ENCODE measurements at places on chromosomes 4 and X.

- no peak for DNase-seq
Measured at GRCh38 chrX:118156254-118156952, 39.8 kb upstream of the KLHL13 start.

DNA sequence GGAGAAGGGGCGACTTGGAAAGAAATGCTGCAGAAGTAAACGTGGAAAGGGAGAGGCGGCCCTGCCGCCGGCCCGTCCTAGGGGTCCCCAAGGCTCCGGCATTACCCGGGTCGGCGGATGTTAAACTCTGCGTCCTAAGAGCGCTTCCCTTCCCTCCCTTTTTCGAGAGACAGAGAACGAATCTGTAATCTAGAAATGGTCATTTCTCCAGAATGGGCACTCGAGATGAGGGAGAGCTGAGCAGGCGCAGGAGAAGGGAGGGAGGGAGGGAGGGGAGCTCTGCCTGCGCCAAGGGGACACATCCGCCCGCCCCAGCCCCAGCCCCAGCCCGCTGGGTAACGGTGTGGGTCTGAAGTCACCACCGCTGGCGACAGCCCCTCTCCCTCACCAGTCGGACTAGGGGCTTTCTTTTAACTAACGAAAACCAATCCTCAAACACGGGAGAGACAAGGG is 1.7 kb downstream of the HCFC1 start:
- no peak for DNase-seq

DNA sequence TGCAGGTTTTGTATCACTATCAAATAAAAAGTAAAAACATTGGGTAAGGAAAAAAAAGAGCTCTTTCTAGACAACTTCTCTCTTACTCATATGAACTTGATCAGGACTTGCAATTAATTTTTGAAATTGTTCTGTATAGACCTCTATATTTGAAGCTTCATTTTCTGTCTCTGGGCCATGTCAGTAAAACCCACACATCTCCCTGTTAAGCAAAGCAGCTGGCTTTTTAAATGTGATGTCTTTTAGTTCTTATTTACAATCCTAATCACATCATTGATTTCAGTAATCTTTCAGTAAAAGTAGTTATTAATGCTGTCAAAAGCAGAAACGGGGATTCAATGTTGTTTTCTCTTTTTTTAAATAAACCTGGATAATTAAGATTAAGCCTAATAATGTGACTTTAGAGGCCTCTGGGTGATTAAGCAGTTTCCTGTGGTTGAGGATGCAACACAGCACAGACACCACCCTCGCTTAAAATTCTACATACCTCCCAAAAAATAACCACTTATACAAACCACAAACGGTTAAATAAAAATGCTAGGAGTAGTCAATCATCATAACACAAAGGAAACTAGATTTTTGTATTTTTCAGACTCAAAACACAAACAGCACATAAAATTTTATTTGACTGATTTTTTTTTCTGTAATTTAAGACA is 5.2 kb upstream of the PCDH10 start:
- DNase-seq: no peak

DNA sequence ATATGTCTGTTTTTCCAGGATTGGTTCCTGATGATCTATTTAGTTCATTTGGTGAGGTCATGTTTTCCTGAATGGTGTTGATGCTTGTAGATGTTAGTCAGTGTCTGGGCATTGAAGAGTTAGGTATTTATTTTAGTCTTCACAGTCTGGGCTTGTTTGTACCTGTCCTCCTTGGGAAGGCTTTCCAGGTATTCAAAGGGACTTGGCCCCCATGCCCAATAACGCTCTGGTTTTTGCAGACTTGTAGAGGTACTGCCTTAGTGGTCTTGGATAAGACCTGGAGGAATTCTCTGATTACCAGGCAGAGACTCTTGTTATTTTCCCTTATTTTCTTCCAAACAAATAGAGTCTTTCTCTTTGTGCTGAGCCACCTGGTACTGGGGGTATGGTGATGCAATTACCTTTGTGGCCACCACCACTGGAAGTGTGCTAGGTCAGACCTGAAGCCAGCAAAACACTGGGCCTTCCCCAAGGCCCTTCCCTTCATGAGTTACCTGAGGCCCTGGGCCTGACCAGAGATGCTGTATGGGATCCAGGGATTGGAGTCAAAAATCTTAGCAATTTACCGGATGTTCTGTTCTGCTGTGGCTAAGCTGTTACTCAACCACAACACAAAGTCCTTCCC is 63.3 kb upstream of the RXFP1 start:
- no peak for DNase-seq

- no peak for DNase-seq
Measured at GRCh38 chr4:42464550-42465094, 67.3 kb downstream of the SHISA3 start.

GRCh38 chr4:1404573-1405253 is 1.5 kb downstream of the NKX1-1 start:
- no peak for DNase-seq

DNA sequence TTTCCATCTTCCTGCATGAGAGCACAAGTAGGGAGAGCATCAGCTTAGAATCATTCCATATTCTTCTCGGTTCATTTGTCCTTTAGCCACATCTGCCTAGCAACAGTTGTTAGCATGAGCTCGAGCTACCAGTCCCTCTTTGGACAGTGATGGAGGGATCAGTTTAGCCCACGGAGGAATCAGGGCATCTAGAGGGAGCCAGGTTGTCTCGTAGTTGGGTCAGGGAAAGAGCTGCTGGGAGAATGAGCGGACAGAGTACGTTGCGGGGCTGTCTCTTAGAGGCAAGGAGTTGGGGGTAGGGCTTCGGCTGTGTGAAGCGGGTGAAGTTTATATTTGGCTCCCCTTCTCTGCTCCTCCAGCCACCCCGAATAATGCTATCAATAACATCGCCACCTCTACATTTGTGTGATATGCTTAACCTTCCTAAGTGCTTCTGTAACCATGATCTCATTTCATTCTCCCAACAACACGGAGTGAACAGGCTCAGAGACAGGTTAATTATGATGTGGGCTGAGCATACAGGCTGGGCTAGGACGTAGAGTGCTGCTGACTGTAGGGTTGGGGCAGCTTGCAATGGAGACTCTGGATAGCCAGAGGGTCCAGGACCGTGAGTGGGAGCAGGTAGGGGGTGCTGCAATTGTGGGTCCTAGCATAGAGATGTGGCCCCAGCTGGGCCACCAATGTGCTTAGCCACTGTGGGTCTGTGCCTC is 72.6 kb downstream of the FRMPD3 start:
- no peak for DNase-seq

GRCh38 chrX:120244395-120244734 is 6.2 kb upstream of the ZBTB33 start:
- no peak for DNase-seq

DNA sequence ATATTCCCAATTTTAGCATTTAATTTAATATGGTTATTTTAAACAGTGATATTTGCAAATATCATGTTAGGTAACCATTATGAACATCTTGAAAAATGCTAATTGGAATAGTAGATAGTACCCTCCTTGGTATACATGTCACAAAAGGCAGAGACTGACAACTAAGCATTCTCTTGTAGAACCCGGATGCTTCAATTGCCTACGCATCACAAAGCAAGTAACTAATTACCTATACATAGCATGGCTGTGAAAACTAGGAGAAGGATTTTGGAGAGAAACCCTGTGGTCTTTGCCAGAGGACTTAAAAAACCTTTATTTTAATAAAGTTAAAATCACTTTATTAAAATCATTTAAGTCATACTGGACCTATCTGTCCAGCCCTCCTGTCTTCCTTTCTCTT is 764.1 kb upstream of the TENM3 start:
- no peak for DNase-seq

DNA sequence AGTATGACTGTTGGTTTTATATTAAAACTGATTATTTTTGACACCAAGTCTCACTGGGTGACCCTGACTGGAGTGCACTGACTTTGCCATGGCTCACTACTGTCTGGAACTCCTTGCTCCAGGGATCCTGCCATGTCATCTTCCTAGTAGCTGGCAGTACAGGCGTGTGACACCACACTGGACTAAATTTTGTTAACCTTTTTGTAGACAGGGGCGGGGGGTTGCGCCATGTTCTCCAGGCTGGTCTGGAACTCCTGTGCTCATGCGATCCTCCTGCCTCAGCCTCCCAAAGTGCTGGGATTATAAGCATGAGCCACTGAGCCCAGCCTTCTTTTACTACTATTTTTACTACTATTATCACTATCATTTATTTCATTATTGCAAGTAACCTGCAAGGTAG is 8.9 kb downstream of the XAGE1A start:
- no peak for DNase-seq

DNA sequence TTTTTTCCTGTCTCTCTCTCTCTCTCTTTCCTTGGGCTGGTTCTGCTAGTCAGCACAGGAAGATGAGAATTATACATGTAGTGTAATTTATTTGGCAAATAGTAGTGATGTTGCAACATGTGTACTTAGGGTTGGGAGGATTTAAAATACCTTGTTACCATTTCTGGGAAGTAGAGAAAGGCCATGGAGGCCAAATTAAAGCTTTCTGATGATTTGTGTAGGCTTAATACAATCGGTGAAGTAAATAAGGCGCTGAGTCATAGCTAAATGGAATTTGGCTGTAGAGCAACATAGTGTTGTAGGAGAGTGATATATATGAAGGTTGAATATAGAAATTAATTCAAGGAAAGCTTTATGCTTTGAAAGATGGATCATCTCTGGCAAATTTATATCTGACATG is 295.3 kb downstream of the GRID2 start:
- no peak for DNase-seq

GRCh38 chrX:54223581-54223980 is 40.5 kb upstream of the FAM120C start:
- DNase-seq: no peak

- DNase-seq: no peak
Measured at GRCh38 chrX:2652106-2652505, 39.0 kb upstream of the CD99 start.

DNA sequence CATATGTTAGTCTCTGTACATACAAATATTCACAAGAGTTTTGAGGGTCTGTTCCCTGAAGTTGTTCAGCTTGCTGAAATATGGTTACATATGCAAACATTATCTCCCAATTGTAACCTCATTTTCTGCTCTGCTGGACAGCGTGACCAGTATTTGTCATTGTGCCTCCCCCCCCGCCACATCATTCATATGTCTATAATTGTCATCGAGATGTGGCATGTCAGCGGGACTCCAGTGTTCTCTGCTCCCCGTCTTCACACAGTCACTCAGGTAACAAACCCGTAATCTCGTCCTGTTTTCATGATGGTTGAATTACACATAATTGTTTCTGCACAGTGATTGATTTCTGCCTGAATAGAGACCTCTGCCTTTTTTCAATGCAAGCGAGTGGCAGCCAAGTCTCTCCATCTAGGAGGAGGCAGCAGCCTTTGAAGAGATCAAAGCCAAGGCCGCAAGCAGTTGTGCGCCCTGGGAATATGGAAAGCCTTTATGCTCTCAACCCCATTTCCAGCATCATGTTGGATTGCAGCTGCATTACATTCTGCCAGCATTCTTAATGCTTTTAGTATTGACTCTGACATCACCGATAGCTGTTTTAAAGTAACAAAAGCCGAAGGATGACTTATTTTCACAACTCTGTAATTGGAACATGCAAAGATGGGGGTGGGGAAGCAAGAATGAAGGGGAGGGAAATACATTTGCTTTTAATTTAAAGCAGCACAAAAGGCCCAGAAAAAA is 27.4 kb downstream of the LEF1 start:
- no peak for DNase-seq

- DNase-seq: no peak
Measured at GRCh38 chr4:125368146-125368545, 53.4 kb downstream of the FAT4 start.

DNA sequence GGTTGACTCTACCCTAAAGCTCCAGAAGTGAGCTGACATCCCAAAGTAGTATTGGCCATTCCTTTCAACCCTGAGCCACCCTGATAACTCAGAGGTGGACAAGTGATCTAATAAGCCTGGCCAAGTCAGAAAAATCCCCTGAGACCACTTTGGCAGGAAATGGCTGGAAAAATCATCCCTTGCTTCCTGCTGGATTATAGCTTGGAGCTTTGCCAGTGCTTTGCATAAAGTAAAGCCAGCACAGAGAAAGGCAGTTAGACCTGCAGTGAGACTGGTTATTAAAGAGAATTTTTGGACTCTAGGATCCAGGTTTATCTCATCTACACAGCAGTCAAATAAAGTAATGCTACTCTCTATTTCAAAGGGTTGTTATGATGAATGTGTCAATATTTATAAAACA is 6.4 kb downstream of the CXCL3 start:
- DNase-seq: no peak

GRCh38 chr4:25981749-25982148 is 67.7 kb downstream of the SMIM20 start:
- DNase-seq: no peak

GRCh38 chr4:75514949-75515612 is 808 bp downstream of the THAP6 start:
- DNase-seq: no peak

DNA sequence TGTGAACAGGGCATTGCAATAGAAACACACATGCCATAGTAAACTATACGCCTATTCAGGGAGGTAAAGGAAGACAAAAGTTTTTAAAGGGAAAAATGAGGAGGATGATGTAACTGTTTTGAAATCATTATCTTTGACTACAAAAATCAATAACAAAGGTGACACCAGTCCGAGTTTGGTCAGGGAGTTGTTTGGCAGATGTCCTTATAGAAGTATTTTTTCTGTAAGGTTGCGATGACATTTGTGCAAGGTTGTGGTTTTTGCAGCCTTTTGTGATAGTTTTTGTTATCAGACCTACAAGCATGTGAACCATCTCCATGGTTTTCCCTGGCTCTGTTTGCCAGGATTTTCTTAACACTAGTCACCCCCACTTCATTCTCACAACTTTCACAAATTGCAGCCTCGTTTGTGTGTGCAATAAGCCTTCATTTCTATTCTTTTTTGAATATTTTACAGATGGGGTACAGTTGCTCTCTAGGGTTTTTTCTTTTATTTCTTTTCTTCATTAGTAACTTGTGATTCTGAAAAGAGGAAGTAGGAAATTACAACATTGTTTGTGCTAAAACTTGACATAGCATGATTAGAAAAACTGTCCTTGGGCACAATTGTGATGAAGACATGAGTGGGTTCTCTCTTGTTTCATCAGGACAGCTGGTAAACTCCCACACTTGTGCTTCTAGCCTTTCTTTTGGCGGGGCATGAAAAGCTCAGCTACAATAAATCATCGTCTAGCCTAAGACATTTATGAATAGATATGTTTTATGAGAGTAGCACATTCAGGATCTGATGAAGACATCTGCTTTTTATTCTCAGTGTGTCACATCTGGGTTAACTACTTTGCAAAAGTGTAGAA is 60.2 kb upstream of the PNPLA4 start:
- DNase-seq: no peak

GRCh38 chr4:2907706-2908293 is 55.4 kb downstream of the NOP14 start:
- no peak for DNase-seq

- no peak for DNase-seq
Measured at GRCh38 chr4:59920416-59920815, 1279.7 kb upstream of the ADGRL3 start.

Measured in stimulated activated CD8-positive, alpha-beta memory T cell treated with anti-CD3 and anti-CD28 coated beads, Interleukin-15, amount 100 ng/mL, for 1 hour (primary cell).